ENCODE measurements at places on chromosomes 2 and 18.
A peak's percentile ranks its signal among the peaks of the same experiment; 100 is the strongest.

GRCh38 chr2:191350826-191351225 is 105.6 kb downstream of the MYO1B start:
- DNase-seq = no peak

DNA sequence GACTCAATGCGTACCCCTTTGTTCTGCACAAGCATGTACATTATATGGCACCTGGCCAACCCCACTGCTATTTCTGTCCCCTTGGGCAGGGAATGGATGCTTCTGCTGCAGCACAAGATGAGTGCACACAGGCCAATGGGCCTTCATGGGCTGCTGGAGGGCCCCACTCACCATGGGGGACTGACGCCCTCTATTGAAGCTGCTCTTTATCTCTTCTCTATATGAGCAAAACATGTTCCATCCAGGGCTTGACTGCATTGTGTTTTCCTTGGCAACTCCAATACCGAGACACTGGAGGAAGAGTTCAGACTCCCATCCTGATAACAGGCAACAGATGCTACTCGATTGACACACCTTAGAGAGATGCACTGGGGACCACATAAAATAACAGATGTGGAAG is 251.6 kb upstream of the NCKAP5 start:
- DNase-seq = no peak

GRCh38 chr2:155310589-155310988 is 612.1 kb downstream of the KCNJ3 start:
- DNase-seq = no peak

DNA sequence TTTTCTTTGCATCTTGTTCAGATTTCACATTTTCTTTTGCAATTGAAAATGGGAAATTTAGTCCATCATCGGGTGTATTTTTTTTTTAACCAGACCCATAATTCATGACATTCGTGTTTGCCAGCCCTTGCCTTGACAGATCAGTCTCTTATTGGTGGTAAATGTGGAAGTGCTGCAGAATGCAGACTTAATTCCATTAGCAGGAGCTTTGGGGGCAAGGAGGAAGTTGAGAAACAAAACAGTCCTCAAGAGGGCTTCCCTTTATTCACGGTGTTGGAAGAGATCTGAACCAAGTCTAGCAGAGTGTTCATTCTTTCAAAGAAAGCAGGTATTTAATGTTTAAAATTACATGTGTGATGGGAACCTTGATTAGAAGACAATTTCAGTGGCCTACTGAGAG is 16.6 kb upstream of the RPE start:
- DNase-seq = no peak

DNA sequence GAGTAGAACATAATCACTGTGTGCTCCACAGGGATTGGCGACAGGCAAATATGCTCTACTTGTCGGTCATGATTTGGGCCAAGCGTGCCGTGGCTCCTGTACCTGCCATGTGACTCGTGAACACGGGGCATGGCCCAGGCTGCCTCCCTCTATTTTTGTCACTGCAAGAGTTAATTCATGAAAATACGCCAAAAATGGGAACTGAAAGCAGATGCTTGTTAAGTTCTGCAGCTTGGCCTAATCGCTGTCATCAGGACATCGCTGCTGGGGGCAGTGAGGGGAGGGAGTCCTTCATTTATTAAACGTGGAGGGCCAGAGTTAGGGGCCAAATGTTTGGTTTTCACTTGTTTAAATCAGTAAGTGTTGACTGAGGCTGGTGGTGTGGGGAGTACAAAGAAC is 177.8 kb downstream of the BCL2 start:
- no peak for DNase-seq

GRCh38 chr2:100244881-100245605 is 77.3 kb downstream of the LONRF2 start:
- no peak for DNase-seq

DNA sequence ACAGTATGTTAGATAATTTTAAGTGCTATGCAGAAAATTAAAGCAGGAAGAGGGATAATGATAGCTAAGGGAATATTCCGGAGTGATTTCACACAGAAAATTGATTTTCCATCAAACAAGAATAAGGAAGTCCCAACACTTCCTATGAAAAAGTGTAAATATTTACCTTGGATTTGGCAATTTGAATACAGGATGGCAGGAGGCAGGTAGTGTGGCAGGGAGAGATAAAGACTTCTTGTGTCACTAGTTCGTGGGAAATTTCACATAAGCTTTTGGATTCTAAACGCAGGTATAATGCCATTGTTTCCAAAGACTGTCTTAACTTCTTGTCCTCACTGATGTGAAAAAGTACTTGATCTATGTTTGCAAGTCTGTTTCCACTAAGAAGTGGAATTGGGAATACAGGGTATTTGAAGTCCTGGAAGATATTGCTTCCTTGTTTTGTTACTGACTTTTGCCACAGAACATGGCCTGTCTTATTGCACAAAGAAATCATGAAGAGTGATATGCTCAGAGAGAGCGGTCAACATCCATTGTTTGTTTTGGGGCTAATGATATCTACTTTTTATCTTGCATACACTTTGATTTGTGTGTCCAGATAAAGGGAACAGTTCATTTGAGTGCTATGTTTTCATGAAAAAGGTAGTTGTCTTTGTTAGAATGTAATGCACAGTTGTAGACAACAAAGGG is 1216.1 kb upstream of the FAM98A start:
- DNase-seq = no peak

GRCh38 chr2:158467248-158467647 is 10.5 kb downstream of the PKP4 start:
- peak; percentile 16 for DNase-seq

DNA sequence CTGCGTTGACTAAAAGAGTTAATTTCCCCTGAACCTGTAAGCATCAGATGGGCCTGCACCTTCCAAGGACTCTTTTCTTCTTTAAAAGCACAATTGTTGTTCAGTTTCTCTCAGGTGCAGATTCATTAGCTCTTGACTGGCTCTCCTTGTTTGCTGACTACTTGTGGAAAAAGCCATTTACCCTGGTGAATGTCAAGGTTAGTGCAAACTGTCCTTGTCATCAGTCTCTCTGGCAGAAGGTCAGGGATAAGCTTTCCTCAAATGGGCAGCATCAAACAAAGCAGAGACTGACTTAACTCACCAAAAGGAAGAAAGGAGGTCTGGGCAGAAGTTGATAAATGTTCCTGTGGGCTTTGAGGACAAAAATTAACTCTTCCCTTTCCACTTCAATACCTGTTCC is 922.7 kb downstream of the BCL11A start:
- no peak for DNase-seq

GRCh38 chr18:1505856-1506255 is 601.2 kb downstream of the ADCYAP1 start:
- no peak for DNase-seq

- DNase-seq = no peak
These were observed 67.0 kb downstream of the MAP4K3 start for GRCh38 chr2:39370101-39370500.

GRCh38 chr2:120490091-120490798 is 144.3 kb downstream of the INHBB start:
- DNase-seq = no peak

DNA sequence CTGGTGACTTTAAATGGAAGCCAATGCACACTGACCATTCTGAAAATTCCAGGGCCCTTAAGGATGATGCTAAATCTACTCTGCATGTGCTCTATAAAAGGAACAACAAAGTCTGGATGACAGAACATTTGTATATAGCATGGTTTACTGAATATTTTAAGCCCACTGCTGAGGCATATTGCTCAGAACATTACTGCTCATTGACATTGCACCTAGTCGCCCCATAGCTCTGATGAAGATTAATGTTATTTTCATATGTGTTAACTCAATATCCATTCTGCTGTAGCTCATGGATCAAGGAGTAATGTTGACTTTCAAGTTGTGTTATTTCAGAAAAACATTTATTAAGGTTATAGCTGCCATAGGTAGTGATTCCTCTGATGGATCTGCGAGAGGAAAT is 827.5 kb upstream of the CHAC2 start:
- no peak for DNase-seq

DNA sequence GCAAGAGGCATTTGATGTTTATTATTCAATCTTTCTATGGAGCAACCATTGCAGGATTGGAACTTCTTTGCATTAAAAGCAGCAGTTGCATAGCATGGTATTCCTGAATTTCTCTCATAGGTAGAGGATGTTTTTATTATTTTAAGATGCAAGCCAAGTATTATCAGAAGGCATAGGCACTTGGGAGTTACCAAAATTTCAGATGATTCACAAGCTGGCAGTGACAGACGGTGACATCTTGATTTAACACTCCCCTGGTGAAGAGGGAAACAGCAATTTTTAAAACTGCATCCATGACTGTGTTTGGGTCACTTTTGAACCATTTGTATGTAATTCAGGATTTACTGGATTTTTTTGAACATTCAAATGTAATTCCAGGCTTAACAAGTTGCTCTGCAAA is 654.3 kb downstream of the SLC4A3 start:
- DNase-seq = no peak

DNA sequence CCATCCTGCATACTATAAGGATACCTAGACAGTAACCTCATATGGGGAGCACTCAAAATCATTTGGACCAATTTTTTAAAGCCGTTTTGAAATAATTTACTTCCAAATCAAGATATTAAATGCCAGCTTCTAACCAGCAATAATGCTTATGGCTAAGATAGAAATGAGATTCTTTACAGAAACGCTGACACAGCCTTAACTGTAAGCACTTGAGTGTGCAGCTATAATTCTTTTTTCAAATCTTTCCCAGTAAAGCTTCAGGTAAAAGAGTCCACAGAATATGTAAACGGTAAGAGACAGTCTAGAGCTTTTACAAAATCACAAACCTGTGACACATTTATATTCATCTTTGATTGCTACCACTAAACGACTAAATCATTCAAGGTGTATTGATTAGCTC is 4.5 kb downstream of the NXPH2 start:
- DNase-seq = no peak

DNA sequence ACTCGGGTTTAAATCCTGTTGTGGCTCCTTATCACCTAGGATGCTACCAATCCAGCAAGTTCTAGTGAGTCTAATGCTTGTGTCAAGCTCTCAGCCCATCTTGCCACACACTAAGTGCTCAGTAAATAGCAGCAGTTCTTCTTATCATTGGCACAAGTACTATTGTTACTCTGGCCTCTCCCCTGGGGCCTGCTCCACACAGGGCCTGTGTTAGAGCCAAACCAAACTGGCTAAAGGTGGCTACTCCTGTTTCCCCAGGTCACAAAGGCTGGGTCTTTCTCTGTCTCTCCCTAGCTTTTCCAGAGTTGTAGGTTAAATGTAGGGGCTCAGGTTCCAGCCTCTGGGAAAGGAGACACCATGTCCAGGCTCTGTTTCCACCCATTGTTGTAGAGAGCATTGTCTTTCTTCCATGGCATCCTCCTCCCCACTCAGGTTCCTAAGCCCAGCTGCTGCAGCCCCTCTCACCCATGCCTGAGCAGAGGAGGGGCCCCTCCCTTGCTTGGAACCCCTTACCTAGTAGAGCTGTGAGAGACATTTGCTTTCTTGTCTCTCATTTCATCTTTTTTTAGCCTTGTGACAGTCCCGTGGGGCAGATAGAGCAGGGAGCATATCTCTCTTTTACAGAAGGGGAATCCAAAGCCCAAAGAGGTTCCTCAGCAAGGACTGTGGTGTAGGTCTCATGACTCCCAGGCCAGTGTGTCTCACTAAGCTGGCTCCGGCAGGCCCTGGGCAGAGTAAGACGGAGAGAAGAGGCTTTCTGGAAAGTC is 56.4 kb upstream of the OTOF start:
- DNase-seq = no peak

DNA sequence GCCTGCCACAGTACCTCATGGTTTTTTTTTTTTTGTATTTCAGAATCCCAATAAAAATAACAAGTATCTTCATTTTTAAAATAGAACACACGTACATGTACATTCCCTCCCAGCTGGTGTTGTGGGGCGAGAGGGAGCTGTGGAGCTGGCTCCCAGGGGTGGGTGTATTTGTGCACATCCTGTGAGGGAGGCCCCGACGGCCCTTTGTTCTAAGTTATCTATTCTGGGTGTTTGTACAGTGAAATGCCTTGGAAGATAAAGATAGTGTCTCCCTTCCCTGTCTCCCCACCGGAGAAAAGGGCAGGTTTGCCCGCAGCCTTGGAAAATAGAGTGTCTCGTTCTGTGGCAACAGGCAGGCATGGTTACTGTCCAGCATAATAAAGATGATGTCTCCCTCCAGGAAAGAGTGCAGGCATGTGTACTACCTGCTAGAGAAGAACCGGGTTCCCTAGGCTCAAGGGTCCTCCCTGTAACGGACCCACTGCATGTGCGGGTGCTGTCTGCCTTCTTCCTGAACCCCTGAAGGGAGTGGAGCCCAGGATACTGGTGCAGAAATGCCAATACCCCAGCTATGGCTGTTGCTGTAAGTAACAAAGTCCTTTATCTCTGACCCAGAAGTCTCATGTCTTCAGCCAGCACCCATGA is 12.1 kb upstream of the ALLC start:
- DNase-seq = no peak

GRCh38 chr2:129957891-129958290 is 21.6 kb upstream of the RAB6C start:
- DNase-seq = no peak

DNA sequence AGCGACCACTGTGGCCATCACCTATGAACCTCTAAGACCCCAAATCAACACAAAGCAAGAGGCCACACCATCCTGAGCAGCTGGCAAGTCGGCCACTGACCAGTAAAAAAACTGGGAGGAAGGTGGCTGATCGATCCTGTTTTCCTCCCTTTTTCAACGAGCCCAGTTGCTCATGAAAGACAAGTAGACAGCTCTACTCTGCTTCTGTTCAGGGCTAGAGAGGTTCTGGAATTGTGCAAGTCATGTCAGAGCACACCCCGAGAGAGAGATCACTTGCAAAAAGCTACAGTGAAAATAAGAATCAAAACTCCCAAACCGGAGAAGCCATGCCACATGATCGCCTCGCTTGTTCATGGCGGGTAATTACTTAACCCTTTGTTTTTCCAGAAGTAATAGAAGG is 34.6 kb downstream of the ZNF516 start:
- no peak for DNase-seq

DNA sequence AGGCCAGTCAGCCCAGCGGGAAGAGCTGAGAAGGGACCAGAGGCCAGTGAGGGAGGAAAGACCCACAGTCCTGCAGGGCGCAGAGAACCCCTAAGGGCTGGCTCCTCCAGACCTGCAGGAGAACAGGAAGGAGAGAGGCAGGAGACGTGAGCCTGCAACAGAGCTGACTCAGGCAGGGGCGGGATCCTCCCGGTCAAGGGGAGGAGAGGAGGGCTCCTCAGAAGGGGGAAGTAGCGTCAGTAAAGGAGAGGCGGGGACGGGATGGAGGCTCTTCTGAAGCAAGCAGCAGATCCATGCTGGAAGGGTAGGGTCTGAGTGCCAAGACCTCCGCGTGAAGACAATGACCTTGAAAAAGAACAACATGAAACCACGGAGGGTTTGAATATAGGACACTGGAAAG is 50.8 kb downstream of the TRABD2A start:
- DNase-seq = no peak

Data from activated CD4-positive, alpha-beta memory T cell treated with anti-CD3 and anti-CD28 coated beads for 36 hours (primary cell).